HAP-1 (cell line): ENCODE measurements at places on chromosomes 5 and 9.
A peak's percentile ranks its signal among the peaks of the same experiment; 100 is the strongest.

DNA sequence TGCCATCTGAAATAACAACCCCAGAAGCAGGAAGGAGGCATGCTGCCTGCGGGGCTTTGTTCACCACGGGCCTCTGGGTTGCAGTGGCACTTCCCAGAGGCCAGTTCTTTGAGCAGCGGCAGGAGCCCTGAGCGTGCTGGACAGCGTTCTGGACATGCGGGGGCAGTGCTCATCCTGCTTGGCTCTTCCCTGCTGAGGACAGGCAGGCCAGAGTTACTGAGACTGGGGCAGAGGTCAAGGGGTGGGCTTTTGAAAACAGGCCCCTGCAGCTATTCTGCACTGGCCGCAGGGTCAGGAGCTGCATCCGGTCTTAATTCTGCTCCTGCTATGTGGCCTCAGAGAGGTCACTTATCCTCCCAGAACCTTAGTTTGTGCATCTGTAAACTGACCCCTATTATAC is 258.6 kb downstream of the FSTL4 start:
- DNase-seq = no peak

DNA sequence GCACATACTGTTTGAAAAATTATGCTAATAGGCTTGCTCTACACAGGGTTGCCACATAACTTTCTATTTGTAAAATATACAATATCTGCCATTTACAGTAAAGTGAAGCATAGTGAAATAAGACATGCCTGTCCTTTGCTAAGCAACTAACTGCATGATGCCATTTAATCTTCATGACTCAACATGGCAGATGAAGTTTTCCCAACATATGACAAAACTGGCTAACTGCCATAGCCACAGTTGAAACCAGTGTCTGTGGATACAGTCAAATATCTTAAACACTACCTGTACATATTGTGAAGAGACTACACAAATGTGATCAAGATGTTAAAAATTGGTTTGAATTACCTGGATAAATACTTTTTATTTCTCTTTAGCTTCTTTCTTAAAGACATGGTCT is 3.1 kb upstream of the DMAC1 start:
- no peak for DNase-seq

- peak; percentile 65 for DNase-seq
These were observed 83.9 kb upstream of the GRAMD2B start for GRCh38 chr5:126339215-126339805.

DNA sequence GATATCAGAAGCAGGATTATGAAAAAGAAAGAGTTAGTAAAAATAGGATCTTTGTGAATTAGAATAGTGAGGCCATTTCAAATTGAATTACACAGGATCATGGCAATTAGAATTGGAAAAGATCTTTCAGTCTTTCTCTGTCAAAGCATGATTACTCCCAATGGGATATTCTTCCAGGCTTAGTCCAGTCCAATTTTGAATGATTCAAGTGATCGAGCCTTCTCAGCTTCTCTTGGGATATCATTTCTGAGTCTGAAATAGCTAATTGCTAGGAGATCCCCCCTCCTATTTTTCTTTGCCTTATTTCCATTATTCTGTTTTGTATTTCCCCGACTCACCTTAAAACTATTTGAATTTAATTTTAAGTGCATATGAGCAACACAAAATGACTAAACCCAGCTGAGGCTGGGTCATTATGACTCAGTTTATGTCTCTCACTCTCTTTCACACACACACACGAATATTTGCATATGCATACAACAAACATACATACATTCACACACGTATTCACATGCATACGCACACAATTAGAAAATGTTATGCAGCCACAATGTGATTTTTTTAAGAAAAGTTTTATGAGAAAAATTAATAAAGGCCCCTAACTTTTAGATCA is 34.8 kb upstream of the EFNA5 start:
- DNase-seq = peak; percentile 72

DNA sequence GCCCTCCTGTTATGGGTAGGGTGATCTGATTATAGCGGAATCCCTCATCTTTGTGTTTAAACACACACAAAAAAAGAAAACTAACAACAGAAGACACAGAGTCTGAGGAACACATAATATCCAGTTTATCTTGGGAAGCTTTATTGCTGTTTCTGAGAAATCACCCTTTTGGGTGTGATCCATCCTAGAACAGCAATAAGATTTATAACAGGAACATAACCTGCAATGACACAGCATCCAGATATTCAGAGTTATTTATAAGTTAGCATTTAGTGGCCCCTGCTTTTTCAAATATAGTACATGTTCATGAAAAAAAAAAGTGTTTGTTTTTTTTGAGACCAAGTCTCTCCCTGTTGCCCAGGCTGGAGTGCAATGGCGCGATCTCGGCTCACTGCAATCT is 79.9 kb downstream of the RFK start:
- DNase-seq = no peak

DNA sequence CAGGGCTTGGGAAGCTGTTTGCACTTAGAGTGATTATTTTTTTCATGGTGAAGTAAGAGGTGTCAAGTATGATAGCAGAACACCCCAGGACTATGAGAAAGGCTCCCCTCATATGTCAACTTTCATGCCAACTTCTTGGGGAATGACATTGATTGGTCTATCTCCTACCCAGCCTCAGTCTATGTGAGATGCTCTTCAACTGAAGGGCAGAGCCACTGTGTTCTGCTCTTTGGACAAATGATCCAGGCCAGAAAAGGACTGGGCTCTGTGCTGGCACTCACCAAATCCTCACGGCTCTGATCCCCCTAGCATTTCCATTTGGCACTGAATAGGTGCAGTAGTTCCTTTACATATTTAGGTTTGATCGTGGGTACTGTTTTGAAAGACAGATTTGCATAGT is 151.1 kb downstream of the DMRT2 start:
- no peak for DNase-seq
